ENCODE measurements at places on chromosomes 12 and 14. TPM values are rescaled to one million over a fixed set of nuclear protein-coding genes. Genes with fewer than 3 reads are reported as not detected.
A peak's percentile ranks its signal among the peaks of the same experiment; 100 is the strongest.

- no peak overlapping the region for H3K27ac ChIP-seq
- H3K27me3 ChIP-seq: no peaks in the 10 kb centered on the region
- no peak for DNase-seq
- H3K4me3 ChIP-seq: no peak overlapping the region
- no peaks in the 10 kb centered on the region for H3K36me3 ChIP-seq
- no peaks in the 10 kb centered on the region for H3K4me1 ChIP-seq
Observed at GRCh38 chr12:52230364-52231281, 2.4 kb upstream of the KRT7 start.

- DNase-seq: no peak
- H3K27me3 ChIP-seq: no peaks in the 10 kb centered on the region
- H3K36me3 ChIP-seq: no peaks in the 10 kb centered on the region
- H3K4me1 ChIP-seq: no peaks in the 10 kb centered on the region
Observed at GRCh38 chr12:69405566-69405865, 46.0 kb downstream of the YEATS4 start.

DNA sequence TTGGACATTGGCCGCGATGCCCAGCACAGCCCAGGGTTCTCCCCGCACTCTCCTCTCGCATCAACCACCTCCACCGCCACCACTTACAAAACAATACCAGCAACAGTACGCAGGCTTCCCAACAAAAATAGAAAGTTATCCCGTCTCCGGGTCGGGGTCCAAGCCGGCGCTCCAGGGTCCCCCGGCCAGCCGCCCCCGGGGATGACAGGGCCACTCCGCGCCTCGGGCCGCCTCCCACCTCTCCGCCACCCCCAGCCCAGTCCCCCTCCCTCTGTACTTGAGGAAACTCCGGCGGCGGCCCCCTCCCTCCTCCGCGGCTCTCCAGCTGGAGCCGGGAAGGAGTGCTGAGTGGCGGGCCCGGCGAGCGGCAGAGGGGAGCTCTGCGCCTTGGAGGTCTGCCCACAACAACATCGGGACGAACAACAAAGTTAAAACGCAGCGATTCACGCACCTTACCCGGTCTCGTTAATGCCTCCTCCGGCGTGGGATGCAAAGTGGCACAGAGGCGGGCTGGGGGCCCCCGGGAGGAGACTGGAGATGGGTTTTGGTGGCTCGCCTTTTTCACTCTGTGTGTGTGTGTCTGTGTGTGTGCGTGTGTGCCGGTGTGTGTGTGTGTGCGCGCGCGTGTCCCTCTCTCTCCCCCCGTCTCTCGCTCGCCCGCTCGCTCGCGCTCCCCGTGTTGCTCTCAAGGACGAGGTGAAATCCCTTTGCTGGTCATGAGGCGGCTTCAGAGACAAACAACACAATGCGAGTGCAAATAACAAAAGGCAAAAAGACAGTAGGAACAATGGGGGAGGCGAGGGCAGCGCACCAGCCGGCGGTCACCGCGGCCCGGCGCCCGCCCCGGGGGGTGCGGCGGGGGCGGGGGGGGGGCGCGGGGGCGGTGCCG, 386.8 kb downstream of the BCAT1 start:
- H3K27ac ChIP-seq: no peak overlapping the region
- peak; percentile 47 for DNase-seq
- H3K36me3 ChIP-seq: no peaks in the 10 kb centered on the region

The KERA gene
- total RNA-seq: not detected

DNA sequence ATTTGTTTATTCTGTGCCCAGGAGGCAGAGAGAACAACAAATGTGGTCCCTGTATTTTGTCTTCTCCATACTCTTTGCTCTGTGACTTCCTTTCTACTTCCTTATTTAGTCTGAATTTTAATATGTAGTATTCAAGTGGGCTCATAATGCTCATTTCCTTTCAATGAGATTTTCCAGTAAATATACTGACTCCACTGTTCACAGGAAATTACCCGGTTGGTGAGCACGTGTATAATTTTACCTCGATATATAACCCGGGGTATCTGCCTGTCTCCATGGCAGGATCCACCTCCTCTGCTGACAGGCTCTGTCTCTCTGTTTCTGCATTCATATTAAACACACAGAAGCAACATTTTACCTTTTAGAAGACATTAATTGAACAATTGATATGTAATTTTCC, 166.0 kb downstream of the SLC38A4 start:
- H3K27me3 ChIP-seq: no peaks in the 10 kb centered on the region
- no peak overlapping the region for H3K4me3 ChIP-seq
- no peak overlapping the region for H3K27ac ChIP-seq
- no peaks in the 10 kb centered on the region for H3K4me1 ChIP-seq
- DNase-seq: no peak
- H3K36me3 ChIP-seq: no peaks in the 10 kb centered on the region

The RPS6KL1 gene
- total RNA-seq: 60.2 TPM

DNA sequence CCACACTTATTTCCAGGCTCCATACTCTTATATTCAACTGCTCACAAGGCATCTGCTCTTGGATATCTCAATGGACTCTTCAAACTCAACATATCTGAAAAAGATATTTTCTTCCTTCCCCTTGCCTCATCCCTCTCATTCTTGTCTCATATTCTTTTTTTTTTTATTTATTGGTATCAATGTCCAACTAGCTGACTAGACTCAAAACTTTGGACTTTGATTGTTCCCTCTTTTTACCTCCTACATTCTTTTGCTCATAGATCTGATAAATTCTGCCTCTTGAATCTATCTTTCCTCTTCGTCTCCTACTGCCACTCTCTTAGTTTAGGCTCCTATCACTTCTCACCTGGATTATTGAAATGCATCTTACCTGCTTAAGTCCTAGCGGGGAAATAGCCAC, 25.8 kb downstream of the ARF6 start:
- peaks cover 1% of the 10 kb centered on the region for H3K4me1 ChIP-seq
- DNase-seq: no peak
- H3K27me3 ChIP-seq: no peaks in the 10 kb centered on the region

- H3K36me3 ChIP-seq: no peaks in the 10 kb centered on the region
- H3K27ac ChIP-seq: no peak overlapping the region
- H3K27me3 ChIP-seq: no peaks in the 10 kb centered on the region
- H3K4me3 ChIP-seq: no peak overlapping the region
- no peaks in the 10 kb centered on the region for H3K4me1 ChIP-seq
- no peak for DNase-seq
Observed at GRCh38 chr12:12470751-12471306, 91.8 kb downstream of the DUSP16 start.

The KRT78 gene
- total RNA-seq: not detected

DNA sequence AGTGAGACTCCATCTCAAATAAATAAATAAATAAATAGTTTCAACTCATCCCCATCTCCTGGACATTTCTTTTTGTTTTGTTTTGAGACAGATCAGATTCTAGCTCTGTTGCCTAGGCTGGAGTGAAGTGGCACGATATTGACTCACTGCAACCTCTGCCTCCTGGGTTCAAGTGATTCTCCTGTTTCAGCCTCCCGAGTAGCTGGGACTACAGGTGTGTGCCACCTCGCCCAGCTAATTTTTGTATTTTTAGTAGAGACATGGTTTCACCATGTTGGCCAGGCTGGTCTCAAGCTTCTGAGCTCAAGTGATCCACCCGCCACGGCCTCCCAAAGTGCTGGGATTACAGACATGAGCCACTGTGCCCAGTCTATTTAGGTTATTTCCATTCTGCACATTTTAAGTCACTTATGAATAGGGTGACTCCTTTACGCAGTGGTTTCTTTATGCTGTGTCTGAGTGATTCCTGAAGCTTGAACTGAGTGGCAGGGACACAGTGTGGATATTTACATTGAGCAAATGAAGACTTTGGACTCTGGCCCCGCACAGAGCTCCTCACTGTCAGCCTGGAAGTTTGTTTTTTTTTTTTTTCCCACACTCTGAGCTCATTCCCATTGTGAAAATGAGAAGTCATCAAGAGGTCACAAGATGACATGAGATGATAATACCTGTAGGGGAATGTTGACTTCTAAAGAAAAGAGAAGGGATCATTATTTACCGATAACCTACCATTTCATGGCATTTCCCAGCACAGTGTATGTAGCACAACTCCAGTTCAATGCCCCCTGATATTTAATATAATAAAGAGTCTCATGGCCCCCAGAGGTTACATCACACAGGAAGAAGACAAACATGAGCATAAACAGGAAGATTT, 72.6 kb downstream of the TBX3 start:
- no peaks in the 10 kb centered on the region for H3K4me1 ChIP-seq
- no peaks in the 10 kb centered on the region for H3K27me3 ChIP-seq
- no peak for DNase-seq
- H3K36me3 ChIP-seq: no peaks in the 10 kb centered on the region

GRCh38 chr14:39212034-39212433, 21.7 kb upstream of the MIA2 start:
- H3K4me1 ChIP-seq: no peaks in the 10 kb centered on the region
- no peaks in the 10 kb centered on the region for H3K36me3 ChIP-seq
- no peaks in the 10 kb centered on the region for H3K27me3 ChIP-seq
- DNase-seq: no peak

DNA sequence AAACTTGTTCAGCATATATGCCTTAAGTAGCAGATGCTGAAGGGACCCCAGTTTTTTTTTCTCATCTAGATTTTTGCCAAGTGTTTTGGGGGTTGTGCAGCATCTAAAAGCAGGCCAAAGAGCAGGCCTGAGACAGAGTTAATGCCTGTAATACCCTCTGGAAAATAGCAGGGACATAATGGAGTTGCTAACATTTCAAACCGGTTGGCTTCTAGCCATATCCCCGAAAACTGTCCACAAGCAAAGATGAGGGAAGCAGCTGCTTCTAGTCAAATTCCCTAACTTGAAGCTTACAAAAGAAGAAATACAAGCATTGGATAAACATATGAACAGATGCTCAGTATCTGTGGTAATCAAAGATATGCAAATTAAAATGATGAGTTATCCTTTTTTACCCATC, 52.1 kb upstream of the AEBP2 start:
- no peak overlapping the region for H3K27ac ChIP-seq
- no peak for DNase-seq
- H3K27me3 ChIP-seq: no peaks in the 10 kb centered on the region
- H3K4me1 ChIP-seq: no peaks in the 10 kb centered on the region
- no peak overlapping the region for H3K4me3 ChIP-seq

- H3K36me3 ChIP-seq: peaks cover 31% of the 10 kb centered on the region
- no peak for DNase-seq
- no peak overlapping the region for H3K4me3 ChIP-seq
- H3K4me1 ChIP-seq: no peaks in the 10 kb centered on the region
- no peaks in the 10 kb centered on the region for H3K27me3 ChIP-seq
Observed at GRCh38 chr12:22518060-22518719, 26.2 kb downstream of the C2CD5 start.

The SIX6 gene
- not detected for total RNA-seq

- no peak overlapping the region for H3K27ac ChIP-seq
- H3K4me1 ChIP-seq: no peaks in the 10 kb centered on the region
- no peak overlapping the region for H3K4me3 ChIP-seq
- DNase-seq: no peak
- H3K27me3 ChIP-seq: no peaks in the 10 kb centered on the region
Observed at GRCh38 chr12:120054293-120054692, 62.3 kb downstream of the RAB35 start.

The NXPH4 gene
- total RNA-seq: 4.2 TPM

DNA sequence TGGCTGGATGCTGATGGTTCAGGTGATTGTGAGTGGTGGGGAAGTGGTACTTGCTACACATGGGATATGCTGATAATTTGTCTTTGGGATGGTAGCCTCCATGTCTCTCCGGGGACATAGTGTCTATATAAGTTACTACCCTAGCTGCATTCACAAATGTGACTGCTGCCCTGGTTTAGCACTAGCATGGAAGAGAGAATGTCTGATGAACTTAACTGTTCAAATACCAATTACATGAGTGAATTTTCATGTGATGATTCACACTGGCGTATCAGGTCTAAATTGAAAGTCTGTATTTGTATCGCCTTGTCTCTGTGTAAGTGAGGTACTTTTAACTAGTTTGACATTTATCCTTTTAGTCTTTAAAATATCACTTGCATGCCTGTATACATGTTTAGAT, 34.4 kb downstream of the ATF7IP start:
- peaks cover 67% of the 10 kb centered on the region for H3K4me1 ChIP-seq
- H3K27me3 ChIP-seq: no peaks in the 10 kb centered on the region
- peaks cover 14% of the 10 kb centered on the region for H3K36me3 ChIP-seq
- H3K4me3 ChIP-seq: no peak overlapping the region
- 0 out of 2 replicates have a peak overlapping the region, but pooled peaks have one; percentile 1 for H3K27ac ChIP-seq
- no peak for DNase-seq

The POTEM gene
- not detected for total RNA-seq

DNA sequence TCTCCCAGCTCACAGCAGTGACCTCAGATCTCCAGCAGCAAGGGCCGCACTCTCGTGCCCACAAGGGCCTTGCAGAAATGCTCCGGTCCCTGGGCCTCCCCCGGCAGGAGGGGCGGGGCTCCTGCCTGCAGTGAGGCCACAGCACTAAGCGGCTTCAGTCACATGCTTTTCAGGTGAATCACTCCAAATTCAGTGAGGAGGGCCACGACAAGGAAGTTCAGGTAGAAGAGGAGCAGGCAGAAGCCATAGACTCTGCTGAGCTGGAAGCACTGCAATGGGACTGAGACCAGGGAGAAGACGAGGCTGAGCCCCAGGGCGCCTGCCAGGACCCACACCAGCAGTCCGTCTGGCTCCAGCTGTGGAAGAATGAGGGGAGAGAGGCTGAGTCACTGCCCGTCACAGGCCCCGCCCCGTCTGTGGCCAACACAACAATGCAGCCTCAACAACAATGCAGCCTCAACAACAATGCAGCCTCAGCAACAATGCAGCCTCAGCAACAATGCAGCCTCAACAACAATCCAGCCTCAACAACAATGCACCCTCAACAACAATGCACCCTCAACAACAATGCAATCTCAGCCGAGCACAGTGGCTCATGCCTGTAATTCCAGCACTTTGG, 35.2 kb downstream of the SLC8B1 start:
- H3K27me3 ChIP-seq: no peaks in the 10 kb centered on the region
- peaks cover 3% of the 10 kb centered on the region for H3K36me3 ChIP-seq
- DNase-seq: no peak
- H3K4me1 ChIP-seq: peaks cover 27% of the 10 kb centered on the region
- peak overlapping the region; percentile 53 for H3K27ac ChIP-seq

- no peaks in the 10 kb centered on the region for H3K27me3 ChIP-seq
- no peak overlapping the region for H3K27ac ChIP-seq
- H3K4me1 ChIP-seq: peaks cover 7% of the 10 kb centered on the region
- peaks cover 2% of the 10 kb centered on the region for H3K36me3 ChIP-seq
Observed at GRCh38 chr12:62351326-62351725, 91.1 kb downstream of the USP15 start.

- H3K4me3 ChIP-seq: no peak overlapping the region
- H3K27me3 ChIP-seq: no peaks in the 10 kb centered on the region
- no peak overlapping the region for H3K27ac ChIP-seq
Observed at GRCh38 chr14:53715193-53715721, 241.4 kb downstream of the BMP4 start.

The LLPH gene
- 5.6 TPM for total RNA-seq

- no peak overlapping the region for H3K4me3 ChIP-seq
- H3K4me1 ChIP-seq: peaks cover 4% of the 10 kb centered on the region
- no peak overlapping the region for H3K27ac ChIP-seq
- H3K36me3 ChIP-seq: no peaks in the 10 kb centered on the region
Observed at GRCh38 chr14:36012621-36013020, 163.9 kb downstream of the PTCSC3 start.

DNA sequence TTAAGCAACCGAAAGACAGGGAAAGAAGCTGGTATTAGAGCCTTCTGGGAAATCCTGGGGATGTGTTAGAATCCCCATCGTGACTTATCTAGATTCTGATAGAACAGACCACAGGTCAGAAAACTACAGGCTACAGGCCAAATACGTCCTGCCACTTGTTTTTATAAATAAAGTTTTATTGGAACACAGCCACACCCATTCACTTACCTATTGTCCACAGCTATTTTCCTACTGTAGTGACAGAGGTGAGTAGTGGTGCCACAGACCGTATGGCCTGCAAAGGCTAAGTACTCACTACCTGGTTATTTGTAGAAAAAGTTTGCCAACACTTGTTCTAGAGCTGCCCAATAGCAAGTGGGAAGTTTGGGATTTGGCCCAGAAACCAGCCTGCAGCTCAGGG, 53.8 kb downstream of the HRK start:
- H3K36me3 ChIP-seq: no peaks in the 10 kb centered on the region
- H3K4me1 ChIP-seq: no peaks in the 10 kb centered on the region
- H3K4me3 ChIP-seq: no peak overlapping the region

The GPR68 gene
- total RNA-seq: 0.36 TPM

Measured in Karpas-422 (cell line).